ENCODE measurements at places on chromosomes 3 and 15. TPM values are rescaled to one million over a fixed set of nuclear protein-coding genes. Genes with fewer than 3 reads are reported as not detected.
A peak's percentile ranks its signal among the peaks of the same experiment; 100 is the strongest.

Gene EAF1
- 15.8 TPM for total RNA-seq

Gene NR2E3
- not detected for total RNA-seq

GRCh38 chr3:111691293-111691909 lies 96.3 kb upstream of the ZBED2 start:
- no peak for DNase-seq

Gene CDHR4
- total RNA-seq, result not detected

Gene USP13
- 6.9 TPM for total RNA-seq

- no peak for DNase-seq
These were observed 26.1 kb upstream of the CHRNA7 start for GRCh38 chr15:32004249-32004648.

DNA sequence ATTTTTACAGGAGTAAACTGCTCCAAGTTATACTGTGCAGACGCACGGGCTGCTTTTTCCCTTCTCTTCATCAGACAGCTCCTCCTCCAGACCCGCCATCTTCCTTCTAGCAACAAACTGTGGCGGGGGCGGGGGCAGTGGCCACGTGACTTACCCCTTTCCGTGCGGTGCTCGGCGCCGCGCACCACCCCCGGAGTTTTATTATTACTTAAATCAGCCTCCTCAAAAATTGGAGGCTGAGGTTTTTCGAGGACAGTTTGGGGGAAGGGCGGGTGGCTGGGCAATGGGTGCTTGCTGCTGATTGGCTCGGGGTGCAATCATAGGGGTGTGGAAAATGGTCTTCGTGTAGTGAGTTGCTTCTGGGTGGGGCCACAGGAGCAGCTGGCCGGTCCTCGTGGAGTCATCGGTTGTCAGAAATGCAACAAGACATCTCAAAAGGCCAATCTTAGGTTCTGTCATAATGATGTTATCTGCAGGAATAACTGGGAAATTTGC lies 77.1 kb upstream of the MFGE8 start:
- DNase-seq, result no peak

Gene DAPK2
- 1.6 TPM for total RNA-seq

Gene TM4SF18
- total RNA-seq, result not detected

GRCh38 chr3:24505691-24506550 lies 11.3 kb upstream of the THRB start:
- DNase-seq, result no peak

DNA sequence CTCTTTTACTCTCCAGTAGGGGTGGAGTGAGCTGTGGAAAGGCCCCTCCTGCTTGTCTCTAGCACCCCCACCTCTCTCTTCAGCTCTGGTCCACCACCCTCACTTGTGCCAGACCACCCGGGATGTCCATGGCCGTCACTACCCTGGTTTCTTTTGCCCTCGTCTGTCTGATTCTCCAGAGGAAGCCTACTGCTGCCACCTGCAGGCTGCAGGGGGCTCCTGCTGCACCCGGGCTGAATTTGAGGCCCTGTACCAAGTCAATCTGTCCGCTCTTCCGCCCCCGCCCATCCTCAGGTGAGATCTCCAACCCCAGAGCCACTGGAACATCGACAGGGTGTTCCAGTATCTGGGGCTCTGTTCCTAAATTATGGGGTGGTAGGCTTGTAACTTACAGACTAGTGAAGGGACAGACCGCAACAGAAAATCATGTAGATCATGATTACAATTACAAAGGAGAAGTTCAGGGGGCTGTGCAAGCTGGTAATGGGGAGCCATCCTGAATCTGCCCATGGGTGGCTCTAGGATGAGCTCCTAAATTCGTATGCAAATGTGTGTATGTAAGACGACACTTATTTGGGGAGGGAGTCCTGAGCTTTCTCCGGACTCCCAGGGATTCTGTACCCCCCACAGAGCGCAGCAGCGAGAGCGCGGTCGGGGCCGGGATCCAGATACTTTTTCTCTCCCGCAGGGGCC lies 683 bp upstream of the UNC45A start:
- peak; percentile 78 for DNase-seq

- no peak for DNase-seq
These were observed 238.0 kb upstream of the LRTM1 start for GRCh38 chr3:55165704-55166405.

Gene SLC24A5
- not detected for total RNA-seq

Gene ACSBG1
- total RNA-seq, result not detected

- no peak for DNase-seq
These were observed 60.7 kb downstream of the CAPN7 start for GRCh38 chr3:15266510-15267376.

Gene DPPA4
- 6.2 TPM for total RNA-seq

Gene CAPN3
- total RNA-seq, result 20.0 TPM

Gene ABTB1
- total RNA-seq, result 187 TPM

DNA sequence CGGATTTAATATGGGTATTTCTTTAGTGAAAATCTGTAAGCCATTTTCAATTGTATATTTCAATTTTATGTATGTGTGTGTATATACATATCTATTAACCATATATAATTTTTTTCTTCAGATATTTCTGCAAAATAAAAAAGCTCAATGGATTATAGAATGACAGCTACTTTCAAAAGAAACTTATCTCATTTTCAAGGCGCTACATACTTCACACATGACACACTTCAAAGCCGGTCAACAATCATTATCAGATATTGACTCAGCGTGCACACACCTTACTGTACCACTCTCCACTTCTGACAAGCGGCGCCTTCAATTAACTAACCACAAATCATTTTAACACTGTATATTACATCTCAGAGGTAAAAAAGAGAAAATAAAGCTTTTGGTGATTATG lies 39.6 kb downstream of the ATP13A3 start:
- DNase-seq, result no peak

DNA sequence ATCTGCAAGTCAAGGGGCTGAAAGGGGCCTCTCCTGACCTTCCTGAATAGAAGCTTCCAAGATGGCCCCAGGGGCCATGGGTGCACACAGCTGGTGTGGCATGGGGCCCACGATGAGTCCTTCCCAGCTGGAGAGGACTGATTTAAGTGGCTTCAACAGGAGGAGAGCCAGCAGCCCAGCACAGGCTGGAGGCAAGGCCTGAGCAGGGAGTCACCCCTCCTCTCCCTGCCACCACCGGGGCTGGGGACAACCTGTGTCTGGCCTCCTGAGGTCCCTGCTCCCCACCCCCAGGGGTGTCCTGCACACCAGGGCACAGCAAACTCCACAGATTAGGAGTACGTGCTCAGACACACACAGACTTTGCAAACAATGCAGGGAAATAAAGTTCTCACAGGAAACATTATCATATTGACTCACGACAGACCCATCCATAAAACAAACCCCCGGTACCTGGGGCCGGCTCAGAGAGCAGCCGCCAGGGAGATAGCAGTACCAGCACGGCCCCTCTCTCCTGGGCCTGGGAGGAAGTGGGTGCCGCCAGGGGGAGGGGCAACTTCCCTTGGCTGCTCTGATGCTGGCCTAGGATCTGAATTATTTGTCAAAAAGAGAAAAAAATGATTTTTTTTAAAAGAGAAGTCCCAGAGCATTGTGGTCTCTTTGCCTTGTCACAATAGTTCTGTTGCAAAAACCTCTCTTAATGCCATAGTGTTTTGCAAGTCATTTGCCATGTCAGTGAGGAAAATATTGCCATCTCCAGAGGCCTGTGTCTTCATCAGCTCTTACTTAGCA lies 21.9 kb upstream of the TSEN2 start:
- DNase-seq, result peak; percentile 30

DNA sequence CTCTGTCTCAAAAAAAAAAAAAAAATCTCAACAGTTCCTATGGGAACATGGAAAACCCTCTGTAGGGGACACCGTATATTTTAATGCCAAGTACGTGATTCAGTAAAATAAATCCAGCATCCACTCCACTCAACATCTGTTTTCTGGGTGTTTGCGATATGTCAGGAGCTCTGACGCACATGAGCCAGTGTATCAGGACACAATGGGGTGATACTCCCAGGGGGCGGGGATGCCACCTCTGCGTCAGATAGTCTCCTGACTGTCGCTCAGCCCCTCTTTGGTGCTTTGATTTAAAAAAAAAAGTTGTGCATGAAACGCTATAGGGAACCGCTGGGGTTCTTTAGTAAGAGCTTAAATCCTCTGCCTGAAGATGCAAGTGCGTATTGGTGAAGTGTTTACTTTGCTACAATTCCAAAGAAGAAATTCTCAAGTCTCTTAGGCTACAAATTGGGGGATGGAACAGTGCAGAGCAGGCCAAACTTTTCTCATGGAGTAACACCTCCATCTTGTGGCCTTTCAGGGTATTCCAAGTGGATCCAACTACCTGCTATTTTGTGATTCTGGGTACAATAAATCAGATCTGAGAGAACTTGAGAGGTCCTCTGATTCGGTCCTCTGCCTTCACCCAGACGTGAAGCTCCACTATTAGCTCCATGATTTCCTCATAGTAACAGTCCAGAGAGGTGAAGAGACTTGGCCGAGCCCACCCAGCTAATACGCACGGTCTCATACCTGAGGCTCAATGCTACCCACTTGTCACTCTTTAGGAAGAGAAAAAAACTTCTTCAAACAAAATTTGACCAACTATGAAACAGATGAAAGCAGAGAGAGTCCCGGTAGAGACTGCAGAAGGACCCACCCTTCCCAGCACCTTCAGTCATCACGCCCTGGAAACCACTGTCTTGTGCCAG lies 9.3 kb upstream of the NR2E3 start:
- DNase-seq, result no peak

GRCh38 chr15:29651476-29652233 lies 170.6 kb downstream of the TJP1 start:
- no peak for DNase-seq

Gene DUOXA1
- 0.77 TPM for total RNA-seq

- DNase-seq, result no peak
These were observed 37.9 kb upstream of the LRTM1 start for GRCh38 chr3:54965746-54966145.

Gene EOMES
- total RNA-seq, result 4.6 TPM

DNA sequence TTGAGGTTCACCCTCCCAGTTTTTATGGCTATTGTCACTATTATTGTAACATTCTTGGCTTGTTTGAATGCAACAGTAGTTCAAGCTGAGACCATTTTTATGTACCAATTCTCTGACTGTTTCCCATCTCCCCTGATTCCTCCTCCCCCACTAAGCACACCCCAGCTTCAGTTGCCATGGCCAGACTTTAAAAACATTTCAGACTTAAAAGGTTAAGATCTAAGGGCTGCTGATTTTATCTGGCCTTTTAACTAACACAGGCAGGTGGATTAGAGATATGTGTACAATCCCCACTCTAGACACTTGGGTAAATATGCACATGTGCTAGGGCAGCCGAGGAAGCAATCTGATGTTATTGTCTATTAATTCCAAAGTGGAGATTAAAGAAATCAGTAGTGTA lies 386.3 kb upstream of the NR2F2 start:
- no peak for DNase-seq

Gene C3orf33
- 3.5 TPM for total RNA-seq

- DNase-seq, result no peak
These were observed 333.4 kb downstream of the THSD4 start for GRCh38 chr15:71448688-71449114.

DNA sequence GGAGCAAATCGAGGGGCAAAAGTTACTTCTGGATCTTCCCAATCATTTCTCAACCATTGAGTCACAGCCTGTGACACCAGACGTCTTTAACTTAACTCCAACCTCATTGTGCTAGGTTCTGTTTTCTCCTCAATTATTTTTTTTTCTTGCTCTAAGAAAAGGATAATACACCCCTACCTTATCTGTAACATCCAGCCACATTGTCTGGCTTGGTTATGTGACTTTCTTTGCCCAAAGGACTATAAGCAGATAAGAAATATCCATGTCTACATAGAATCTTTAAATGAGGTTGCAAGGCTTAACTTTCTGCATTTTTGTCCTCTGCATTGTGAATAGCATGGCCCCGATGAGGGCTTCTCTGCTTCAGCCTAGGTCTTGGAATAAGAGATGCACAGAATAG lies 782.4 kb upstream of the CFAP20DC start:
- DNase-seq, result no peak

DNA sequence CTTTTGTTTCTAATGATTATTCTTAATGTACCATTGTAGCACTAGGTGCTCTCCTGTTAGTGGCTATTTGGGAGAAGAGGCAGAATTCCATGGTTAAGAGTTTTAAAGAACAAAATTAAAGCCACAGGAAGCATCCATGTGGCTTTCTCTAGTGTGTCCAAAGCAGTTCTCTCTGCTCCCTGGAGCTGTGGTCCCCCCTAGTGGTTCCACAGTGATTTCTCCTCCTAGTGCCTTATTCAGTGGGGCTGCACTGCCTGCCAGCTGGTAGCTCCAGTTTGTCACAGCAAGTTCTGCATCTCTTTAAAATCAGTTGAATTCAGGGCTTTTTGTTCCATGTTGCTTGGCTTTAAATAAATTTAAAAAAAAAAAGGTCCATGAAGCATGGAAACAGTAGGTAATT lies 39.6 kb upstream of the FAM98B start:
- no peak for DNase-seq

DNA sequence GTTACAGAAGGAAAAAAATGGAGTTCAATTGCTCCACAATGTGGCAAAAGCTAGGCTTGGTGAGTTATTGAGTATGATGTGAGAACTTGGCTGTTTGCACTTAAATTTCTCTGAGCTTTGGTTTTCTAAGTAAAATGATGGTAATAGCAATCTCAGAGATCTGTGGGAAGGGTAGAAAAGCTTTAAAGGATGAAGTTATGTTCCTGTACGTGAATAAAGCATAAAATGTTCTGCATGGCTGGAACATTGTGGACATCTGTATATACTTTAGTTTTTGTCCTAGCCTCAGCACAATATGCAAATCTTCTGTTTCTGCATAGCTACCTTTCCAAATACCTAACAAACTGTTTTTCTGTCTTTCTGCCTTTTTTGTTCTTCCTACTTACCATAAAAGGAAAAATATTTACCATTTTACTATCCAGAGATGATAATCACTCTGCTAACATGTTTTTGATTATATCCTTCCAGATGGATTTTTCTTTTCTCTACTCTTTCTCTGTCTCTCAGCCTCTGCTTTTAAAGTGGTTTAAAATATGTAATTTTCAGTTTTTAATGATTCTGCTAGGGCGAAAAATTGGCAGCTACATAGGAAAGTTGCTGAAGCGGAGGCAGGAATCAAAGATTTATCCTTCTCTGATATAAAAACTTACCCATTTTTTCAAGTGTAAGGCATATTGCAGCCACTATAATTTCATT lies 188.1 kb downstream of the FNDC3B start:
- DNase-seq, result no peak

- DNase-seq, result no peak
These were observed 195.1 kb downstream of the EPHA6 start for GRCh38 chr3:97009427-97010019.

Gene MYRIP
- not detected for total RNA-seq

Gene RTP3
- total RNA-seq, result not detected

- no peak for DNase-seq
These were observed 144.7 kb downstream of the OTOL1 start for GRCh38 chr3:161641287-161641686.

Data from naive thymus-derived CD8-positive, alpha-beta T cell (primary cell).